NCI-H2081 (cell line): ENCODE measurements at places on chromosomes 11 and 22.

- DNase-seq: no peak
Measured at GRCh38 chr11:69287968-69288882, 5.7 kb upstream of the MYEOV start.

DNA sequence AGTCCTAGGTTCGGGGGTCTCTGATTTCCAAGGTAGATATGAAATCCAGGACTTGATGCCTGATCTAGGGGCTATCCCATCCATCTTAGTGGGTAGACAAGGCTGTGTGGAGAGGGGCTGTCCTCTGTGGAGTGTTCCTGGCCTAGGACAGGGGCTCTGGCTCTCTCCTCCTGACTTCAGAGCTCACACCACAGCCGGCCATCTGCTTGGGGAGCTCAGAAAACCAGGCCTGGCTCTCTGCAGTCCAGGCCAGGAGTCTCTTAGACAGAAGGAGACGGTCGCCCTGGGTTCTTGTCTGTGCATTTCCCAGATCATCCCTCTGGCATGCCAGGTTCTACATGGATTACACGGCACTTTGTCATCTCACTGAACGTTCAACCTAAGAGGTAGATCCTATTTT, 17.9 kb downstream of the TUB start:
- no peak for DNase-seq

DNA sequence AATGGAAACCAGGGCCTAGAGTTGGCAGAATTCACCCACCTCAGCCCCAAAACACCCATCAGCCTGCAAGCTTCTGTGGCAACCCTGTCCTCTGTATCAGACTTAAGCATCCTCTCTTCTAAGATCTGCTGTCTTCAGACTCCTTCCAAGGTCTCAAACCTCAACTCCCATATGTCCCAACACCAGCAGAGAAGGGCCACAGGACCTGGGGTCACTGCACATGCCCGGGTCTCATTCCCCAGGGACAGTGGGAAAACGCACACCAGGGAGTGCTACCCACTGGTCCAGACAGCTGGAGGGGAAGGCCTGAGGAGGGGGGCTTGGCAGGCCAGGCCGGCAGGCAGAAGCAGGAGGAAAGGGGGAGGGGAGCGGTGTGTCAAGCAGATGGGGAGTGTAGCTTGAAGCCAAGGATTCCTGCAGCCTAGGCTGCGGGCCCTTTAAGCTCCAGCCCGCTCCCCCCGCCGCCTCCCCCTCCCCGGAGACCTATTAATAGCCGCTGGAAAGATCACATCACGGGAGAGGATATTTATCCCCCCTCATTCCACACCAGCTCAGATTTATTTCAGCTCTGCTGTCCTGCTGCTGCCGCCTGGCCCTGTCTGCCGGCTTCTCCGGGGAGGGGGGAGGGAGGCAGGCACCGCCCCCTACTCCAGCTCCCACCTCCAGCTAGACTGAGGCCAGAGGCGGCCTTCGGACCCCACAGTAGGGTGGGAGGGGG, 16.7 kb downstream of the BCL9L start:
- peak; percentile 49 for DNase-seq

DNA sequence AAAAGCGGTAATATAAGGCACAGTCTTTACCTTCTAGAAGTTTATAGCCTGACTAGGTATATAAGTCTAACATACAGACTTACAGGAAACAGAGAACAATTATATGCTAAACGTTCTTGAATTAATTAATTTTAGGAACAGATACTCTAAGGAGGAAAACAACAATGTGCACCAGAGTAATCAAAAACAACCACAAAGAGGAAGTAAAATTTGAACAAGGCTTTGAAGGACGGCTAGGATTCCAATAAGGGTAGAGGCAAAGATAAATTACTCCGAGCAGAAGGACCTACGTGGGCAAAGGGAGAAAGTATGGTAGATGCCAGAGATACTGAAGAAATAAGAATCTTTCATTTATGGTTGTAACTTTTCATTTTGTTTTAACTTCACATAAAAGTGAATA, 54.4 kb downstream of the ENTHD1 start:
- no peak for DNase-seq

- no peak for DNase-seq
Measured at GRCh38 chr22:36356708-36357624, 30.8 kb downstream of the MYH9 start.

GRCh38 chr22:44147821-44148574, 32.7 kb upstream of the PARVG start:
- no peak for DNase-seq

DNA sequence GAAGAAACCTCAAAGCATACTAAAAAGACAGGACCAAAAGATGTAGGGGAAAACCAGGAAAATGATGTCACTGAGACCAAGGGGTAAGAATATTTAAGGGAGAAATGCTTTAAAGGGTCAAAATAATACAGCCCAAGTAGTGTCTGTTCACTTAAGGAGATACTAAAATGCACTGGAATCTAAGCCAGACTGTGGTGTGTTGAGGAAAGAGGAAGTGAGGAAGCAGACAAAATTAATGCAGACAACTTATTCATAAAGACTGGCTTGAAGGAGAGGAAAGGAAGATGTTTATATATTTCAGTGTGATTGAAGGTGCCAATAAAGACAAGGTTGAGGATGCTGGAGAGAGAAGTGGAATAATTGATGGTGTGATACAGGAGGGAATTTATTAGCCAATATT, 15.7 kb downstream of the ZNF215 start:
- no peak for DNase-seq

GRCh38 chr22:29330753-29331152, 15.3 kb upstream of the RASL10A start:
- DNase-seq: no peak

DNA sequence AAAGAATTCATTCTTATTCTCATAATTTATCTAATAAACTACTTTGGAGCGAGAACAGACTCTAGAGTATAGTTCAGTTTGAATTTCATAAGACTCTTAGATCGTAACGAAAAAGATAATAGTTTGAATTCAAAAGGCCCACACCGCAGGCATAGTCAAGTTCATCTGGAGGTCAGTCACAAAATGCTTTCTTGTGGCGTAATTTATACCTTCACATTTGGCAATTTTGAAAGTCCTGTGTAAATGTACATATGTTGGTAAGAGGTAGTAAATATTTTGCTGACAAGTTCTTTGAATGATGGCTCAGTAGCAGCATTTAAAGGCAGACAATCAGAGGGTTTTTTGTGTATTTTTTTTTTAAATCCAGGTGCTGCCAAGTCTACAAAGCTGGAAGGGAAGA, 88.1 kb downstream of the TEAD1 start:
- no peak for DNase-seq

DNA sequence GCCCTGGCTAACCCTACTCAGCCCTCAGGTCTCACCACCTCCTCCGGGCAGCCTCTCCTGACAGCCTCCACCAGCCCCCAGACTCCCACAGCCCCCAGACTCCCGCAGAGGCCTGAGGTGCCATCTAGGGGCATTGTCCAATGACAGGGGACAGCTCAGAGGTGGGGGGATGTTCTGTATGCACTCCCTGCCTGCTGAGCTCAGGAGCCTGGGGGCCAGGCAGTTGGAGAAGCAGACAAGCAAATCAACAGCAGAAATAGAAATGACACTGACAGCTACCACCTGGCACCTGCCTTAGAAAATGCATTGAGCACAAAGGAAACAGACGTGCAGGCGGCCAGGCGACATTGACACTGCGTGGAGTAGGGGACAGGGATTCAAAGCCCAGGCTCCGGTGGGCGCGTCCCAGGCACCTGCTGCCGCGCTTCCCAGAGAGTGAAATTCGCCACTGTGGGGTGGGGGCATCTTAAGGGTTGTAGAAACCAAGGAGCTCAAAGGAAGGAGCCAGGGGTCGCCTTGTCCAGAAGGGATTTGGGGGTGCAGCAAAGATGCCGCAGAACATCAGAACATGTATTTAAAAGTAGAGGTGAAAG, 22.5 kb upstream of the WNT7B start:
- peak; percentile 77 for DNase-seq

GRCh38 chr11:43532041-43532440, 148.5 kb upstream of the HSD17B12 start:
- DNase-seq: no peak

- no peak for DNase-seq
Measured at GRCh38 chr11:75899806-75900205, 84.8 kb downstream of the UVRAG start.

DNA sequence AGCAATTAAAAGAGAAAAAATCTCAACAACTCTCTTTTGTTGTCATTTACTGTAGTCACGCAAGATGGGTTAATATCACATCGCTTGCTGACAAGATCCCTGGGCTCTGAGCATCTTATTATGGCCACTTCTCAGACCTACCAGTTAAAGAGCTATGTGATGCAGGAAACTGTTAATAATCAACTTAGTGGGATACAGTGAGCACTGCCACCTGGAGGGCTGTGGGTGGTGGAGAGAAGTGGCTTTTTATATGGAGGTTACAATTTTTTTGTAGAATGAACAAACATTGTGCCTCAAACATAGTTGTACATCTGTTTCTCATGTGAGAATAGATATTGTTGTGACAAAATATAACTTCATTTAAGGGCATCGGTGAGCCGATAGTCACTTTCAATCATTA, 181.0 kb downstream of the TENM4 start:
- no peak for DNase-seq

GRCh38 chr11:68692871-68693483, 8.6 kb downstream of the GAL start:
- DNase-seq: no peak

DNA sequence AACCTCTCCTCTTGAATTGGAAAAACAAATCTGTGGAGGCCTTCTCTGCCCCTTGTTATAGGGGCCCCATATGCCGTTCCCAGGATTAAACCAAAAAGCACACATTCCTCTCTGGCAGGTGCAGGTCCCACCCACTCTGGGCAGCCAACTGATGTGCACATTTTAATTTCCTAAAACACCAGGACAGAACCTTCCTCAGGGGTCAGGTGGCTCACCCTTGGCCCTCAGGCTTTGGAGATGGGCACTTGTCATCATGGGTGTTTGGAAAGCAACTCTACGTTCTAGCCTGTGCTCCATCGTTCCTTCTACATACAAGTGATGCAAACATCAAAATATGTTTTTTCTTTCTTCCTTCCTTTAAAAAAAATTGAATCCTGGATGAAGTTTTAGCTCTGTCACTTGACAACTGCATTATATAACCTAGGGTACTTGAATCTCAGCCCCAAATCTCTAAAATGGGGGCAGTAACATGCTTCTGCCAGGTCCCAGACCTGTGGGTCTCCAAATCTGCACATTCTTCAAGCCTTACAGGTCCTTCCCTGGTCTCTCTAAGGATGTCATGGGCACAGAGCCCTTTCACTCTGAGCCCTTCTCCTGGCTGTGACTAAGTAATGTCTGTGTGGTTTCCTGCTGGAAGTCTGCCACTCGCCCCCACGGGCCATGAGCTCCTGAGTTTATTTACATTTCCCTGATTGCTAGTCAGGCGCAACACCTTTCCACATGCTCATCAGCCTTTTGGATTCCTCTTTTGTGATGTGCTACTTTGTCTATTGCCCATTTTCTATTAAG, 43.8 kb downstream of the KCNQ1OT1 start:
- no peak for DNase-seq

DNA sequence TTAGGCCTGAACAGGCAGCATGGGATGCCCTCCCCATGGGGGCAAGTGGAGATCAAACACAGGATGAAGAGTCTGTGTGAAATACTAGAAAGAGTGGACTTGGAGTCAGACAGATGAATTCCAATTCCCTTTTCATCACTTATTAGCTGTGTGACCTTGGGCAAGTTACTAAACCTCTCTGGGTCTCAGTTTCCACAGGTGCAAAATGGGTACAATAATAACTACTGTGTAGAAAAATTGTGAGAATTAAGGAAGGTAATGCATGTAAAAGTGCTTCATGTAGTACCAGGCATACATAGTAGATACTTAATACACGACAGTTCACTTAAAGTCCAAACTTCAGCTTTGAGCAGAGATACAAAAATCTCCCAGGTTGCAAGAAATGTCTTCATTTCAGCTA, 176.4 kb downstream of the DSCAML1 start:
- DNase-seq: no peak

DNA sequence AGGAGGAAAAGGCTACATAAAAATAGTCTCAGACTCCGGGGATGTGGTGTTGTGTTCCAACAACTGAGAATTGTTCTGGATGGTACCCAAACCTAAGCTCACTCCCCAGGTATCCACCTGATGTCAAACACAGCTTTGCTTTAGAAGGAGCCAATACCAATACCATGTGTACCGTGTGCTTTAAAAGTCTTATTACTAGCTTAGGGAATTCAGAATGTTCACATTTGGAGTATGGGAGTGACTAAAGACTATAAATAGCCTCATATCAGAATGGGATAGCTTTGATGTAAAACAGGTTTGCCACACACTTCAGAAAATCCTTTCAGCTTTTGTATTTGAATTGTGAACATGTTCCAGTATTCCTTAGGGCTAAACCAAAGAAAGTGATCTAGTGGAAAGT, 248.7 kb upstream of the ARHGAP42 start:
- no peak for DNase-seq

DNA sequence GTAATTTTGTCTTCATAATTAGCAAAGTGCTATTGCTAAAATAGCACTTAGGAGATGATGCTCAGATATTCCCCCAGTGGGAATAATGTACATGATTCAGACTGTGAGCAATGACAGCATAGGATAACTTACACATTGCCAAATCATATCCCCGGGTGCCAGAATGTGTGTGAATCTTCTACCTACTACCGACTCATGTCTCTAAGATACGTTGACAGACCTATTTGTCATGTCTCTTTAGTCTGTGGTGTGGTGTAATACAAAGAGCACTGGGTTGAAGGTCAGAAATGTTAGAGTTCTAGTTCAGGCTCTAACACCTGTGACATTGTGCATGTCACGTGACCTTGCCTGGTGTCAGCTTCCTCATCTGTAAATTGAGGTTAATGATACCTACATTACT, 31.0 kb upstream of the PICALM start:
- DNase-seq: no peak

DNA sequence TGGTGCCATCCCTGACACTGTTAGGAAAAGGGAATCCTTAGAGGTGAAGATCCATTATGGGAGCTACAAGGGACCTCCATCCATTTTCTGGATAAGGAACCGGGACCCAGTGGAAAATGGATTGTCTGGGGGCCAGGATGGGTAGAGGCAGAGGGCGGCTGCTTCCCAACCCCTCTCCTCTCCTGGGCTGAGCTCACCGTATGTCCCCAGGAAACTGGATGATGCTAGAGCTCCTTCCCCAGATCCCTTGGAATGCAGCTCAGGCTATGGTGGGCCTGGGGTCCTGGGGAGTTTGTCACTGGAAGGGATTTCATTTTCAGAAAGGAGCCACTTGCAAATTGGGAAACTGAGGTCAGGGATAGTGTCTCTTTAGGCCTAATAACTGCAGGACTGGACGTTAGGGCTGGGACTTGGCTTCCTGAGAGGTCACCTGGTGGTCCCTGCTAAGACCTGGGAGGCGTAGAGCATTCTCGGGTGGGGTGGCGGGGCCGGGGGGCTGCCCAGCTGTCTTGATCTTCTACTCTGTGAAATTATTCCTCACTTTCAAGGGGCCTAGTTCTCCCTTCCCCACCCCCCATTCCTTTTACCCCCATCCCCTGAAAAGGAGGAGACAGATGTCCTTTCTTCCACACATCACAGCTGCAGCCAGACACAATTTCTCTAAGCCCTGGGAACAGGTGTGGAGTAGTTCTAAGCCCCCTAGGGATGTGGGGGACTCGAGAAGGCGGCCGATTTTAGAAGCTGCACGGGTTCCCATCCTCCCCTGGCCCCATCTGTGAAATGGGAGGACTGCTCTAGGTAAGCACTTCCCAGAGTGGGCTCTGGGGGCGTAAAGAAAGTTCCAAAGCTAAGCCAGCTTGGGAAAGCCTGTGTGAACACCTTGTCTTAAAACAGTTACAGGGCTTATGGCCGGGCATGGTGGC, 99.8 kb downstream of the PKNOX2 start:
- DNase-seq: no peak
